ENCODE measurements at places on chromosomes 12 and 14.
A peak's percentile ranks its signal among the peaks of the same experiment; 100 is the strongest.

DNA sequence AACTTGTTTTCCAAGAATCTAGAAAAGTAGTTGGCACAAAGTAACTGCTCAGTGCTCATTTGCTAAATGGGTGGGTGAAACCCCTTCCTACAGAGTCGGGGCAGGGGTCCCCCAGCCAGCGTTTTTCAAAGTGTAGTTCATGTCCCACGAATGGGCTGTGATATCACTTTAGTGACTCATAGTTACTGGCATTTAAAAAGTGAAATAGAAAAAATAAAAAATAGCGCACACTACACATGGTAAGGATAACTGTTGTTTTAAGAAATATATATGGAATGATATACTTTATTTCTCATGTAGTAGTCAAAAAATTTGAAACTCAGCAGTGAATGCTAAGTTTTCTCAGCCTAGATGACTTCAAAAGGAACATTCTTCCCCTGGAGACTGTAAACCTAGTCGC, 250.4 kb downstream of the CHST11 start:
- no peak for DNase-seq

DNA sequence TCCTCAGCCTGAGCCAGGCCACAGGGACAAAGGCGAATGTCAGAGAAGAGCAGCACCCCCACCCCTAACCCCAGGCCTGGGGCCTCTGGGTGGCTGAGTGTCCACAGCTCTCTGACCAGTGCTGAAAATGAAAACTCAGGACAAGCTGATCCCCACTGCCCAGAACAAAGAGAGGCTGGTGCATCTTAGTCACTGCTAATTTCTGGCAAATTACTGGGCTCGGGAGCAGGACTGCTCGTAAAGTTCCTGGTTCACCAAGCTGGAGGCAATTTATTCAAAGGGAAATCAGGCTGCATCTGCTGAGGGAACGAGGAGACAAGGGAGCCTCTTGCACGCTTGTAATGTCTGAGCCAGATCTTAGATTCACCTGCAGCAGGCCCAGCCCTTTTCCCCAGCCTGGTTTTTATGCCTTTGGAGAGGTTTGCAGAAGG, 43.2 kb downstream of the CALM1 start:
- no peak for DNase-seq

DNA sequence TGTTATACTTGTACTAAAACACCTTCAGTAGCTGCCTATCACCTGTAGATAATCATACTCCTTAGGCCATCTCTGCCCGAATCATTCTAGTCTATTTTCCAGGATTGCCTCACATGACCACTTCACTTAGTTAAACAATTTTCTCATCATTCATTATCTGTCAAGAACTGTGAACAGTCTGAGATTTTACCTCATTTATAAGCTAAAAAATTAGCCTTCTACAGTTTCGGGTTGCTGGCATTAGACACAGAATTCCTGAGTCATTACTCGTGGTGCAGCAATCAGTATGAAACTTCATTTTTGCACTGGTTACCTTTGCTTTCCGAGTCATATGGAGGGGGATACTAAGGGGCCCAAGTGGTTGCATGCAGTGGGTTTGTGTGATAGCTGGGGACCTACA, 57.6 kb upstream of the OTOGL start:
- DNase-seq: no peak

DNA sequence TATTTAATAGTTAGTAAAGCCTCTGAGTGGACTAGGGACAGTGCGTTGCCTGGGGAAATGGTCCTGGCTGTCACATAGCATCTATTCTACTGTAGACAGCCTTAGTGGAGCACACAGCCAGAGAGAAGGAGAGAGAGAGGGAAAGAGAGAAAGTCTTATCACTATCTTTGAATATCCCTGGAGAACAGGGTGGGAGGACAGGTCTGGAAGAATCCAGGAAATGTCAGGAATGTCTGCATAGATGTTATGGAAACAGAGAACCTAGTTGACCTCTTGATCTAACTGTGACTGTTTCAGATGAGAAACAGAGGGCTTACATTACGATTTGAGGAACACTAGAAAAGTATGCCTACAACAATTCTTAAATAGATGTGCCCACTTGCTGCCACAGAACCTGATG, 92.8 kb downstream of the SLC15A5 start:
- no peak for DNase-seq

DNA sequence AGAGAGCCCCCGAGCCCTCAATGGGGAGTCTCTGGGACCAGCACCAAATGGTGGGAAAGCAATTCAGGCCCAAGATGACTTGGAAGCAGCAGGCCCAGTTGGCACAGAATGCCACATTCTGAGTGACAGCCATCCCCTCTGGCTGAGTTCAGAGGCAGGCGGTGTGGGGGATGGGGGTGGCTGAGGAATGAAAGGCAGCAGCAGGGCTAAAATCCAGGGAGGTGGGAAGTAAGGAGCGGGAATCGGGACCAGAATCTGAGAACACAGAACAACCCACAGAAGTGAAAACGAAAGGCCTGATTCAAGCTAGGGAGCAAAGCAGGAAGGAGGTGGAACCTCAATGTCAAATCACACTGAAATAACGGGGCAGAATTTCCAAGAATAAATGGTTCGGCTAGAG, 171.2 kb downstream of the CALM1 start:
- DNase-seq: no peak

- no peak for DNase-seq
Measured at GRCh38 chr12:6292606-6293005, 17.9 kb upstream of the PLEKHG6 start.

DNA sequence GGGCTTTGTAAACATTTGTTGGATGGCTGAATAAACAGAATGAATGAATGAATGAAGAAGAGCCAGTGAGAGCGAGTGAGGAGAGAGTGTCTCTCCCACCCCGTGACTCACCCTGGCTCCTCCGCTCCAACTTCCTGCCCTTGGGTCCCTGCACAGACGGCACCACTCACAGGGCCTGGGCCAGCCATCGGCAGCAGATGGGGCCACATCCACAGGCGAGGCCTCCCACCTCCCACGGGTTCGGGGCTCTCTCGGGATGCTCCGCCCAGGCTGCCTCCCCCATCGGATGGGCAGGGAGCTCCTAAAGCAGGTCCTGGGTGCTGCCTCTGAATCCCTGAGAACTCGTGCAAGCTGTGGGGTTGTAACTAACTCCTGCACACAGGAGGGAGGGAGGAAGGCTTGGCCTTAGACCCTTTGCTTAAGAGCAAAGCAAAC, 41.3 kb downstream of the CCNK start:
- peak; percentile 33 for DNase-seq

DNA sequence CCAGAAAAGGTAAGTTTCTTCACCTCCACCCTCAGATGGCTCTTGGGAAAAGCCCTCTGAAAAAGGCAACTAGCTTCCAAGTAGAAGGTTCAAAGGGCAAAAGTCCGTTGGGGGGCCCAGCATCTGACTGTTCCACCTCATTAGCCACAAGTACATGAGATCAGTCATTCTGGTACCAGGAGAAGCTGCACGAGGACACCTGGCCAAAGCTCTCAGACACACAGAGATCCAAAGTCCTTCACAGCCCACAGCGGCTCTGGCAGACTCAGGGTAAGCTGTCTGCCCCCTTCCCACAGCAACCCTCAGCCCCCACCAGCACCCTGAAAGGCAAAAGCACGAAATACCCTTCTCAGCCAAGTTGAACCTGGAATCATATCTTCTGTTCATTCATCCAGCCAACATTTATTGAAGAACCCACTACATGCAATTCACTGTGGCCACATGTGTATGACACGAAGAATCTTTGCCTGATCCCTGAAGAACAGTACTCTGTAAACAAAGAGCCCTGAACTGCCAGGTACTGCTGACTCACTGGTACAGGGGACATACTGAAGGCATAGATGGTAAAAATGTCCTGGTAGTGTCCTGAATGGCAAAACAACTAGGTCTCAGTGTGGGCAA, 19.0 kb downstream of the SLC7A7 start:
- DNase-seq: no peak

GRCh38 chr12:24768415-24768814, 180.5 kb downstream of the BCAT1 start:
- no peak for DNase-seq

- no peak for DNase-seq
Measured at GRCh38 chr12:4392223-4392742, 12.8 kb upstream of the FGF23 start.

GRCh38 chr14:69259527-69260189, at the start of gene GALNT16:
TSS of gene GALNT16 (plus strand) at chr14:69260158. CDS start at chr14:69260291, 133 bp downstream.
- DNase-seq: peak; percentile 67

DNA sequence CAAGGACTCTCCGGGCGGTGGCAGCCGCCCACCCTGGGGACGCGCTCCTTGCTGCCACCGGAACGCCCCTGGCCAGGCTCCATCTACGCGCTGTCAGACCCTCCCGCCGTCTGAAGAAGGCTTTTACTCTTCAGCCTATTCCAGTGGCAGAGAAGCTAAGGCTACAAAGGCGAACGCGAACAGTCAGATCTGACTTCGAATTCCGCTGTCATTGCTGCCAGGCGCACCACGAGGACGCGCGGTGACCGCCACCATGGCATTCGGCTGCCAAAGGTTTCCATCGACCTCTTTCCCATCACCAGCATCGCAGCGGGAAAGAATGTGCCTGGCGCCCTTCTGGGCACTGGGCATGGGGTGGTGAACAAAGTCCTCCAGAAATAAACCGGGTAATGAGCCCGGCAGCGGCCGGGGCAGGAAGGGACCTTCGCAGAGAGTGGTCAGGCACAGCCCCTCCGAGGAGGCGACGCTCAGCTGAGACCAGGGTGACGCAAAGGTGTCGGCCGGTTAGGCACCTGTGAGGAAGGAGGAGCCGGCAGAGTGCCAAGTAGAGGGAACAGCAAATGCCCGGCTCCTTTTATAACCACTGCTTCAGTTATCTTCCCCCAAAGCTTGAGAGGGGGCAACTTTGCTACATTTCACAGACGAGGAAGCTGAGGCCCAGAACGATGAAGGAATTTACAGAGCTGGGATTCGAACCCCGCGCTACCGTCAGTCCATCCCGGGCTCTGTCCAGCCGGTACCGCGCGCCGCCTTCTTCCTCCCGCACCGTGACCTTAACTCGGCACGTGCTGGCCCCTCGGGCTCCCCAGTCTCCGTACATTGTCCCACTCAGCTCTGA, 1.9 kb upstream of the RFX4 start:
- DNase-seq: no peak

GRCh38 chr12:66813137-66813892, 134.4 kb upstream of the GRIP1 start:
- peak; percentile 20 for DNase-seq

DNA sequence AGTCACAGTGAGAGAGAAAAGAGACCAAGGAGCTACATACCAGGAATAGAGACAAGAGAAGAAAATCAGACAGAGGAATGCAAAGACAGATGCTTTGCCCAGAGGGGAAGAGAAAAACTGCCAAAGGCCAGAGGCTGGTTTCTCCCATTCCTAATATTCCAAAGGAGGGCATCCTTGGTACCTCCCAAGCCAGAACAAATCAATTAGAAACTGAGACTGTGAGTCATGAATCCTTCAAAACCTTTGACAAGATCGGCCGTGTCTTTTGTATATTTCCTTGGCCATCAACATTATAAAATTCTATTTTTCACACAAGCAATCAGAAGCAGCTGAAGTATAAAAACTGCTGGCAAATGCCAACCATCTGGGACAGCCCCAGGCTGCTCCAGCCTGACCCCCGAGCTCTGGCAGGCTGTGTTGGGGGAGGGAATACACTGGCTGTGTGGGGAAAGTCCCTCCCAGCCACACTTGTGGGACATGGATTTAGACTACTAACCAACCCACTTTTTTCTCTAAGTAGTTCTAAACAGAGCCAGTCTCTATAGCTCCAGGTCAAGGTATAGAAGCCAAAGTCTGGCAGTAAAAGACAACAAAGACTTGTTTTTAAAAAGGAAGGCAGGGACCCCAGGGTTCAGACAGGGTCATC, 13.7 kb downstream of the POMT2 start:
- no peak for DNase-seq

- no peak for DNase-seq
Measured at GRCh38 chr12:28294300-28294699, 104.0 kb downstream of the CCDC91 start.

GRCh38 chr12:95764848-95765247, 25.7 kb downstream of the NTN4 start:
- no peak for DNase-seq

DNA sequence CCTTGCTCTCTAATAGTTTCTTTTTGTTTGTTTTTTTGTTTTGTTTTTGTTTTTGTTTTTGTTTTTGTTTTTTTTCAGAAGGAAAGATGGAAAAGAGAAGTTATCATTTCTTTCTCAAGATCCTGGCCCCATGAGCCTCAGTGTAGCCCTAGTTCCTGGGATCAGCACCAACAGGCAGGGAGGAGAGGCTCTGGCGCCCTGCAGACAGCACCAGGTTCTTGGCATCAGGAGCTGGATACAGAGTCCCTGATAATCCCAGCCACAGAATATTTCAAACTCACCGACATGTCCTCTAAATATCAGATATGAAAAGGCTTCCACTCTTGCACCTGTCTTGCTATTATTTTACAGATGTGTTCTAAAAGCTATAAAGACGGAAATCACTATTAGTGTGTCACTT, 52.7 kb downstream of the FOXN3 start:
- no peak for DNase-seq

DNA sequence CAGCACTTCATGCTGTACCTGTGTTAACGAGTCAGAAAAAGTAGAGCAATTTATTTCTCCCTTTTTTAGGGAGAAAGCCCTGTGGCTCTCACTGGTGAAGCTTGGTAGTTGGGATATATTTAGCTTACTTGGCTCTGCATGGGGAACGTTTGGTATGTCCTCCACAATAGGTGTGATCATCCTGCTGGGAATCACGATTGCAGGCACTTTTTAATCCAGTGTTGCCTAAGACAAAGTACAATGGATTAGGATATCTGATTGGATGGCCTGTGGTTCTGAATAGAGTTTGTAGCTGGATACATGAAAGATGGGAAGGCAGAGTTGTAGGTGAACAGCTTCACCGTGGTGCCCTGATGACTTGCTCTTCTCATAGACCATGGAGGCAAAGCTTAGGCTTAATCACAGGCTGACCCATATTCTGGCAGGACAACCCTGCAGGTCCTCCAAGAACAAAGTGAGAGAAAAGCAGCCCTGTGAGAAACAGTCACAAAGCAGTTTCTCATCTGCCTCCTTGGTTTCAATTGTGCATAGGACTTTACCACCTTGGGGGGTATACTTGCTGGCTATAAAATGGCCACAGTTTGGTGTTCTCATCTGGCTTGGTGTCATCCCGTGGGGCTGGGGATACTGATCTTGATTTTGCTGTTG, 7.5 kb downstream of the RESF1 start:
- no peak for DNase-seq

DNA sequence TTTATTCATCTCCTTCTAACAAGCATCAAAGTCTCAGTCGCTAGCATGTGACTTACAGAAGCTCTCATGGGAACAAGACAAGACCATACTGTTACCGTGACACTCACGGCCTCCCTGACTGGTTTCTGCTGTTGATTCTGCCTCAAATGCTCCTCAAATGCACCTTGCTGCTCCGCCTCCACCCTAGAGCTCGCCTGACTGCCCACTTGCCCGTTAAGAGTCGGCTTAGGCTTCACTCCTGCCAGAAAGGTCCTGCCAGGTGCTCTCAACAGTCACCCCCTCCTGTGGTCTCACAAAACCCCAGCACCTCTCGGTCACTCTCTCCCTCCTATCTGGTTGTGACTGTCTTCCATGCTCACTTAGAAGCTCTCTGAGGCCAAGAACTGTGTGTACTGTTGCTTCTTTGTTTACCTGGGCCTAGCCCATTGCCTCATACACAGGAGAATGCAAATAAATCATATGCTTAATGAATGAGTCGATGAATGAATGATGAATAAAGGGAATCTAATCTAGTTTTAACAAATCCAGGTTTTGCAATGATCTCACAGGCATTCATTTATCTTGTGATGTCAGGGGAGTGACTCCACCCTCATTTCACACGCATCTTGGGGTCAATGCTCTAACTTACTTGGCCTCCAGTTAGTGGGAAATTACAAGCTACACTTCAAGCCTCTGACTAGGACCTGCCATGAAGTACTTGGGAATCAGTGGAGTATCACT, 41.3 kb downstream of the SSH1 start:
- DNase-seq: no peak

GRCh38 chr12:57872362-57872761, 25.8 kb upstream of the CTDSP2 start:
- no peak for DNase-seq

All from NCI-H1092 treated with DMSO at 0.1 percent for 48 hours (cell line).